Myocyte (in vitro differentiated cells): ENCODE measurements at places on chromosomes 5 and 9.

- no peak for DNase-seq
These were observed 290.1 kb upstream of the WWC1 start for GRCh38 chr5:168001318-168001717.

GRCh38 chr9:135007601-135008000 lies 79.9 kb upstream of the OLFM1 start:
- DNase-seq, result no peak

GRCh38 chr5:32710550-32711361 lies at the start of gene NPR3:
TSS of gene NPR3 (plus strand) at chr5:32711321. CDS start at chr5:32711777, 456 bp downstream.
- DNase-seq, result peak; percentile 26

DNA sequence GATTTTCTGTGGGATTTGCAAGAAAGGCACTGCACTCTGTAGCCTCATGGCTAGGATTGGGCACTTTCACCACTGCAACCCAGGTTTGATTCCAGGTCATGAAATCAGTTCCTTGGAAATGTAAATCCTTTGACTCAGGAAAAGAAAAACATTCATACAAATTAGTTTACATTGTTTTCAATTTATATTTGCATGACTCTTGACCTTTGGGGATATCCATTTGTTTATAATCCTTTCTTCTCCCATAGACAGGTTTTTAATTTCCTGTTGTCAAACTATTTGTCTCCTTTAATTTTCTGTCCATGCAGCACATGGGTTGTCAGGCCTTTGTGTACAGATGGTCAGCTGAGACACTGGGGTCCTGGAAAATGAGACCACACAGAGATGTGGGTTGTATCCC lies 801.5 kb downstream of the NR2F1-AS1 start:
- DNase-seq, result no peak

DNA sequence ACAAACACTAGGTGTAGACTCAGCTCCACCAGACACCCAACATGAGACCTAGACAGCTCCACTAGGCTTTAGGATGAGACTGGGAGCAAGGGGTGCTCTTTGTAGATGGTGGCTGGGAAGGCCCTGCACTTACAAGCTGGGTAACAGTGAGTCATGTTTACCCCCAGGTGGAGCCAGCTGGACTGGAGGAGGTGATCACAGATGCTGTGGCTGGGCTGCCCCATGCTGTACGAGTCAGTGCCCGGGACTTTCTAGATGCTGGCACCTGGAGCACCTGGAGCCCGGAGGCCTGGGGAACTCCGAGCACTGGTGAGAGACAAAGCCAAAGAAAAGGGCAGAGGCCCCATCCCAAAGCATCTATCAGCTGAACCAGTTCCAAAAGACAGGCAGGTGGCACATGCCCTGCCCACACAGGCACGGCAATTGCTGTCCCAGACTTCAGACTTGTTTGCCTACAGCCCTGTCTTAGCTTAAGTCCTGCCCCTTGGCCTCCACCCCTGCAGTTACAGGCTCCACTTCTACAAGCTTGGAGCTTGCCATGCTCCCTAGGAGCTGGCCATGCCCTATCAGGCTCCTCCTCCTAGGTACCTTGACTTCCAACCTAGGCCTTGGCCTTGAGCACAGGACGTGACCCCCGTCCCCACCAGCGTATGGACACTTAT lies 2.7 kb downstream of the CCL27 start:
- no peak for DNase-seq
